ENCODE measurements at places on chromosomes 7 and 10. TPM values are rescaled to one million over a fixed set of nuclear protein-coding genes. Genes with fewer than 3 reads are reported as not detected.

- no peaks in the 10 kb centered on the region for H3K36me3 ChIP-seq
- H3K4me3 ChIP-seq, result no peak overlapping the region
- no peaks in the 10 kb centered on the region for H3K4me1 ChIP-seq
- peak; percentile 69 for DNase-seq
Measured at GRCh38 chr7:26061678-26062603, 90.1 kb upstream of the NFE2L3 start.

DNA sequence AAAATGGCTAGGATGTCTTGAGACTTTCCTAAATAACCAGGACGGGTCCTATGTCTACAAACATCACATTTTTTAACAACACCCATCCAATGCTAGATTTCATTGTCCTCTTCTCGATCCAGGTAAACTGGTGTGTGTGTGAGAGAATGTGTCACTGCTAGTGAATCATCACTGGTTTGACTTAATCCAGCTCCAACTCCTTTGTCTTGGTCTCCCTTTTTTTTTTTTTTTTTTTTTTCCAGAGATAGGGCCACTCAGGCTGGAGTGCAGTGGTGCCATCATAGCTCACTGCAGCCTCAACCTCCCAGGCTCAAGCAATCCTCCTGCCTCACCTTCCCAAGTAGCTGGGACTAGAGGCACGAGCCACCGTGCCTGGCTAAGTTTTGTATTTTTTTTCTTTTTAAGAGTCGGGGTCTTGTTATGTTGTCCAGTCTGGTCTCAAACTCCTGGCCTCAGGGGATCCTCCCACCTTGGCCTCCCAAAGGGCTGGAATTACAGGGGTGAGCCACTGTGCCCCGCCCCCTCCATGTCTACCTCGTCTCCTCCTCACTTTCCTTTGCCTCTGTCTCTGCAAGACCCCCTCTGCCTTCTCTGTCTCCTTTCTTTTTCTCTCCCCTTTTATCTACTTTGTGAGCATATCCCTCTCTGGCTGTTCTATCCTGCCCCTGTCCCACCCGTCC lies 2.2 kb upstream of the UFSP1 start:
- H3K36me3 ChIP-seq, result peaks cover 22% of the 10 kb centered on the region
- H3K4me3 ChIP-seq, result no peak overlapping the region
- H3K27ac ChIP-seq, result 0 out of 3 replicates have a peak overlapping the region, but pooled peaks have one; percentile 77

The KCNH2 gene
- 368 TPM for total RNA-seq

DNA sequence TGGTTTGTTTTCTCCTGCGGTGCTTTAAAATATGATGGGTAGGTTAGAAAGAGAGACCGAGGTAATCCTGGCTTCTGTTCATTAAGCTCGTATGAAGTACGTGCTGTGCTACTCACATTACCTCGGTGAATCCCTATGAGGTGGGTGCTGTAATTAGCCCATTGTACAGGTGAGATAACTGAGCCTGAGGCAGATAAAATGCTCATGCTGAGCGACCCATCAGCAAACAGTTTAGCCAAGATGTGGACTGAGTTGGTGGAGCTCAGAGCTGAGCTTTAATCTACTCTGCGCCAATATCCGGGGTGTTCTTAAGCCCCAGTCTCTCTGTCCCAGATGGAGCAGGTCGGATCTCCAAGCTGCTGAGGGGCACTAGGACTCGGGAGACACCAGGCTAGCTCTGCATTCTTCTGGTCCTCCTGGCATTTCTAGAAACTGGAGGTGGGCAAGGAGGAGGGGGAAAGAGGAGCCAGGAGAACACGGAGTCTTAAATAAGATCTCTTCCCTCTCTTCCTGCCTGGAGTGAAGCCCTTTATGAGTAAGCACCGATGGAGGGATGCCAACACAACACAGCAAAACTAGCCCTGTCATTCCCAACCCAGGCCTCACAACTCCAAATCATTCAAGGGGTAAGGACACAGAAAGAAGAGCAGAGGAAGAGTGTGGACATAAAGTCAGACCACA lies 458.5 kb downstream of the KCNMA1 start:
- no peaks in the 10 kb centered on the region for H3K36me3 ChIP-seq
- no peak for DNase-seq
- no peak overlapping the region for H3K4me3 ChIP-seq
- no peaks in the 10 kb centered on the region for H3K4me1 ChIP-seq
- H3K27me3 ChIP-seq, result peaks cover 17% of the 10 kb centered on the region

DNA sequence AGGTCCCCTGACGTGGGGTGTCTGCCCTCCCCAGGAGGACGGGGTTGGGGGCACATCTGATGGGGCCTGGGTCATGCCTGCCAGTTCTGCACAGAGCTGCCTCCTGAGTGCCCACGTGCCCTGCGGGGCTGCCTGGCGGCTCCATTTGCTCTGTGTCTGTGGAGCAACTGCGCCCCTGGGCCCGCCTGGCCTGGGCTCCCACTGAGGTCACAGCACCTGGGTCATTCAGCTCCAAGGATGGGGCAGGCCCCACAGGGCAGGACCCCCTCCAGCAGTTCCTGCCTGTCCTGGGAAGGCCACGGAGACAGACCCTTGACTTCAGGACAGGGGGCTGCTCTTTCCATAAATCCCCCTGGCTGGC lies 590.6 kb downstream of the PTPRN2 start:
- H3K27me3 ChIP-seq, result peaks cover 39% of the 10 kb centered on the region
- DNase-seq, result no peak
- no peak overlapping the region for H3K4me3 ChIP-seq
- no peaks in the 10 kb centered on the region for H3K36me3 ChIP-seq
- H3K27ac ChIP-seq, result no peak overlapping the region

- H3K36me3 ChIP-seq, result no peaks in the 10 kb centered on the region
- no peak overlapping the region for H3K27ac ChIP-seq
- no peaks in the 10 kb centered on the region for H3K4me1 ChIP-seq
- no peak for DNase-seq
Measured at GRCh38 chr10:118272149-118272721, 69.9 kb downstream of the FAM204A start.

- H3K27ac ChIP-seq, result no peak overlapping the region
- H3K4me3 ChIP-seq, result no peak overlapping the region
- no peaks in the 10 kb centered on the region for H3K36me3 ChIP-seq
- H3K4me1 ChIP-seq, result no peaks in the 10 kb centered on the region
Measured at GRCh38 chr7:47428052-47428767, 153.7 kb downstream of the TNS3 start.

- H3K4me3 ChIP-seq, result no peak overlapping the region
- H3K4me1 ChIP-seq, result peaks cover 12% of the 10 kb centered on the region
- no peaks in the 10 kb centered on the region for H3K27me3 ChIP-seq
- DNase-seq, result no peak
- H3K36me3 ChIP-seq, result peaks cover 72% of the 10 kb centered on the region
Measured at GRCh38 chr10:43610636-43611035, 4.4 kb downstream of the ZNF485 start.

- no peaks in the 10 kb centered on the region for H3K36me3 ChIP-seq
- no peak overlapping the region for H3K27ac ChIP-seq
- no peak for DNase-seq
- H3K27me3 ChIP-seq, result no peaks in the 10 kb centered on the region
- peaks cover 22% of the 10 kb centered on the region for H3K4me1 ChIP-seq
Measured at GRCh38 chr7:30139836-30140384, 5.1 kb downstream of the MTURN start.

- H3K4me1 ChIP-seq, result no peaks in the 10 kb centered on the region
- no peak overlapping the region for H3K4me3 ChIP-seq
- no peak overlapping the region for H3K27ac ChIP-seq
Measured at GRCh38 chr10:89217057-89217990, 10.2 kb upstream of the CH25H start.

GRCh38 chr7:151999424-152000090 lies 25.9 kb upstream of the GALNT11 start:
- no peak overlapping the region for H3K27ac ChIP-seq
- DNase-seq, result no peak
- H3K4me1 ChIP-seq, result no peaks in the 10 kb centered on the region
- no peak overlapping the region for H3K4me3 ChIP-seq
- H3K36me3 ChIP-seq, result no peaks in the 10 kb centered on the region
- peaks cover 20% of the 10 kb centered on the region for H3K27me3 ChIP-seq

GRCh38 chr7:69608878-69609277 lies 10.6 kb downstream of the AUTS2 start:
- no peak for DNase-seq
- no peak overlapping the region for H3K27ac ChIP-seq
- H3K4me1 ChIP-seq, result no peaks in the 10 kb centered on the region

The TET1 gene
- 20.6 TPM for total RNA-seq

All from K562 (cell line).